Right lobe of liver (tissue), 6 donors: ENCODE measurements at places on chromosomes 3 and 15.
A peak's percentile ranks its signal among the peaks of the same experiment; 100 is the strongest.

DNA sequence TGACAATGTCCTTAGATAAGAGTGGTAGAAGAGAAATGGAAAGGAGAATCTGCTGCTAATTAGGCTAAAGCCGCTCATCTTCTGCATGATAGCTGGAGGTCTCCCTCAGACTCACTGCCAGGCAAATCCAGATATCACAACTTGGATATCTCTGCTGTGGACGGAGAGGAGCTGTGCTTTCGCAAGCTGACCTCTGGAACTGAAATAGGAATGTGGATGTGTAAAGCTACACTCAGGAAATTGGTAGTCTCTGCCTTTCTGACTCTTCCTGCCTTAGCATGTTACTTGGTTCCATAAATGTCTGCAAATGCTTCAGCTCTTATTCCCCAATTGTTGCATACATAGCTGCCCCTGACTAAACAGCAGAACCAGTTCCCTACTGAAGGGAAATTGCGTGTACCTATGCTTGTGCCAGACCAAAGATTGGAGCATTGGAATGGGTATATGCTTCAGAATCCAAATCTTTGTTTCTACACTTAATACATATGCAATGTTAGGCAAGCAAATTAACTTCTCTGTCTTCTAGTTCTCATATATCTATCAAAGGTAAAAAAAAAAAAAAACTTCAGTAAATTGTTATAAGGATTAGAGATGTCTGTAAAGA, 74.7 kb upstream of the ROBO2 start:
- DNase-seq = peak; percentile 73

DNA sequence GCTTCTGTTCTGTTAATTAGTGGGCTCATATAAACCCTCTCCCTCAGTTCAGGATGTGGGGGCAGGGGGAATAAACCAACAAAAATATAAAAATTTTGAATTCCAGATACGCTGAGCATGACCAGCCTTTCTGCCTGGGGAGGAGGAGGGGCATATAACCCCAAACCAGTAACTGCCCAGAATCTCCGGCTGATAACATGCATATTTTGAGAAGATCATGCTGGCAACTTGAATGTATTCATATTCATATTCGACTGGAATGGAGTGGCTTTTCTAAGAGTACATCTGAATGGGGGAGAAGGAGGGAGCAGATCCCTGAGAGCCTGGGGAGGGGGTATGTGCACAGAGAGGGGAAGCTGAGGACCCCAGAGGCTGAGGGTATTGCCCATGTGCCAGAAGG, 54.5 kb upstream of the LCTL start:
- no peak for DNase-seq

GRCh38 chr3:111872979-111873378, 13.9 kb downstream of the PHLDB2 start:
- DNase-seq = no peak

DNA sequence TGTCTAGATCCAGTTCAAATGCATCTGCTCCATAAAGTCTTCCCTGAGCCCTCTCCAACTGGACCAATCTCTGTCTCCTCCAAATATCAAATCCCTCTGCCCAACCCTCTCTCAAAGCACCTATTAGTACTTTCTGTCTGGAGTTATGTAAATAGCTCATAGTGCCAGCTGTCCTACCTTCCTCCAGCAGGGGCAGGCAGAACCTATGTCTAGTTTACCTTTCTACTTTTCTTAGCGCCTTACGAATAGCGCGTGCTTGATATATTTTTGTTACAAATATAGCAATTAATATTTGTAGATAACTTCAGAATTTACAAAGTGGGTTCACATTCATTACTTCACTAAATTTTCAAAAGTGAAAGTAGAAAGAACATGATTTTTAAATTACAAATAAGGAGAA, 14.0 kb upstream of the CCDC80 start:
- DNase-seq = no peak

- DNase-seq = no peak
Measured at GRCh38 chr3:23052620-23053019, 150.5 kb upstream of the UBE2E2 start.

DNA sequence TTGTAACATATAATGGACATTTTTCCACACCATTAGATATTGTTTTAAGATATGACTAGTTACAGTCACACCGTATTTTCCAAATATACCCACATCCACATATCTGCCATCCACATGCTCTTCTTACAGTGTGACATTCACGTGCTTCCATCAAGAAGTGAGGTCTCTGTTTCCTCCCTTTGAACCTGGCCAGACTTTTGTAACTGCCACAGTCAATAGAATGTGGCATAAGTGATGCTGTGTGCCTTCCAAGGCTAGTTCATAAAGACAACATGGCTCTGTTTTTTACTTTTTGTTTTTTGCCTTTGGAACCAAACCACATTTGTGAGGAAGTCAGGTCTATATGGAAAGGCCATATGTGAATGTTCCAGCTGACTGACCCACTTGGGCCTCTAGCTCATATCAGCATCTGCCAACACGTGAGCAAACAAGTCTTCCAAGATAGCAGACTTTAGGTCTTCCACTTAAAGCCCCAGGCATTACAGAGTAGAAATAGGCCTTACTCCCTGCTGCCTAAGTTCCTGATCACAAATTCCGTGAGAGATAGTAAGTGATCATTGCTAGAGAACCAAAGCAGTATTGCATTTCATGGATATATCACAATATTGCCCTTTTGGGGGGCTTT, 27.1 kb downstream of the EIF1B start:
- DNase-seq = no peak

DNA sequence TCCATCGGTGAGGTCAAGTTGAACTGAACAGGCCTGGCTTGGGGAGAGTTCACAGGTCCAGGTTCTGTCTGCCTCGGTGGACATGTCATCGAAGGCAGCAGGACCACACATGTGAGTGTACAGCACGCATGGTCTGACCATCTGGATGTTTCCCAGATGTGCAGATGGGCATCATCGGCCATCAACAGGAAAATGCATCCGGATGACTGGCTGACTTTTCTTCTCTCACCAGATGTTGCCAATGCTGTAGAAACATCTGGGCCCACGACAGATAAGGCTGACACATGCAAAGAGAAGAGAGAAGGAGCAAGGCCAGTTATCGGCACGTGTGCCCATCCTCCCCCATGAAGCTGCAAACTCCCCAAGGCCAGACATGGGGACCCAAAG, 45.1 kb downstream of the NOX5 start:
- DNase-seq = no peak

- DNase-seq = no peak
Measured at GRCh38 chr3:130825762-130826299, 68.1 kb upstream of the ATP2C1 start.

DNA sequence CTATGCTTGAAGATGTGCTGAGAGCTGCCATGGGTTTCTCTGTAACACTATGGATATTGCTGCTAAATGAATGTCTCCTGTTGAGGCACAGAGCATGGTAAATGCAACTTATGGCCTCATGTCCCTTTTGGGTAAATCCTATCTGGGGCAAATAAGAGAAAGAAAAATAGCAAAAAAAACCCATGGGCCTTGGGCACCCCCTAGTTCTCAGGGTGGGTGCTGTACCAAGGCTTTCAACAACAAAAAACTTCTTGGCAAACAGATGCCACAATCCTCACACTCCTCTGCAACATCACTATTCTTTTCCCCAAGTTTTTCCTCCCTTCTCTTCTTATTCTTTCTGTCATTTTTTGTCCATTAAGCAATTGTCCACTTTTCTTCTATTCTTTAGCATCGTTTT, 340.1 kb upstream of the ROBO2 start:
- no peak for DNase-seq
